ENCODE measurements at places on chromosomes 6 and 20. TPM values are rescaled to one million over a fixed set of nuclear protein-coding genes. Genes with fewer than 3 reads are reported as not detected.

- H3K4me1 ChIP-seq = no peaks in the 10 kb centered on the region
- DNase-seq = no peak
- H3K36me3 ChIP-seq = no peaks in the 10 kb centered on the region
- no peak overlapping the region for H3K4me3 ChIP-seq
- no peaks in the 10 kb centered on the region for H3K27me3 ChIP-seq
These were observed 28.3 kb downstream of the RNASET2 start for GRCh38 chr6:166927935-166928643.

DNA sequence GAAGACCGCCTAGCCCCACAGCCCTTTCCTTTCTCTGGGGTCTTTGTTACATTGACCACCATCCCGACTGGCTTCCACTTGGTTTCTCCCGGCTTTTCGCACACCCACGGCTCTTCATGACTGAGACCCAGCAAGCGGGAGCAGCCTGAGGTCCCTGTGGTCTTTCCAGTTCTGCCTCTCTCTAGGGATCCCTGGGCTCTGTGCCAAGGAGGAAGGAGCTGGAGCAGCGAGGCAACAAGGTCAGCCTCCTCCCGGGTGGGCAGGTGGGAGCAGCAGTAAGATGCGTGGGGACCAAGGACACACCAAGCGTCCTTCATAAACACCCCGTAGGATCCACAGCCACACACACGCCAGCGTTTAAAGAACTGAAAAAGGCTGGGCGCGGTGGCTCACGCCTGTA lies 29.6 kb upstream of the MRGBP start:
- H3K36me3 ChIP-seq = no peaks in the 10 kb centered on the region
- H3K4me3 ChIP-seq = no peak overlapping the region
- no peaks in the 10 kb centered on the region for H3K4me1 ChIP-seq
- no peak overlapping the region for H3K27ac ChIP-seq
- no peak for DNase-seq

GRCh38 chr6:104187616-104188015 lies 672.1 kb downstream of the HACE1 start:
- no peak overlapping the region for H3K4me3 ChIP-seq
- H3K27me3 ChIP-seq = no peaks in the 10 kb centered on the region
- no peaks in the 10 kb centered on the region for H3K4me1 ChIP-seq
- no peak overlapping the region for H3K27ac ChIP-seq
- H3K36me3 ChIP-seq = no peaks in the 10 kb centered on the region

GRCh38 chr6:134873500-134874388 lies 76.2 kb downstream of the ALDH8A1 start:
- no peak overlapping the region for H3K27ac ChIP-seq
- no peak overlapping the region for H3K4me3 ChIP-seq
- no peaks in the 10 kb centered on the region for H3K4me1 ChIP-seq
- no peak for DNase-seq
- H3K36me3 ChIP-seq = no peaks in the 10 kb centered on the region

DNA sequence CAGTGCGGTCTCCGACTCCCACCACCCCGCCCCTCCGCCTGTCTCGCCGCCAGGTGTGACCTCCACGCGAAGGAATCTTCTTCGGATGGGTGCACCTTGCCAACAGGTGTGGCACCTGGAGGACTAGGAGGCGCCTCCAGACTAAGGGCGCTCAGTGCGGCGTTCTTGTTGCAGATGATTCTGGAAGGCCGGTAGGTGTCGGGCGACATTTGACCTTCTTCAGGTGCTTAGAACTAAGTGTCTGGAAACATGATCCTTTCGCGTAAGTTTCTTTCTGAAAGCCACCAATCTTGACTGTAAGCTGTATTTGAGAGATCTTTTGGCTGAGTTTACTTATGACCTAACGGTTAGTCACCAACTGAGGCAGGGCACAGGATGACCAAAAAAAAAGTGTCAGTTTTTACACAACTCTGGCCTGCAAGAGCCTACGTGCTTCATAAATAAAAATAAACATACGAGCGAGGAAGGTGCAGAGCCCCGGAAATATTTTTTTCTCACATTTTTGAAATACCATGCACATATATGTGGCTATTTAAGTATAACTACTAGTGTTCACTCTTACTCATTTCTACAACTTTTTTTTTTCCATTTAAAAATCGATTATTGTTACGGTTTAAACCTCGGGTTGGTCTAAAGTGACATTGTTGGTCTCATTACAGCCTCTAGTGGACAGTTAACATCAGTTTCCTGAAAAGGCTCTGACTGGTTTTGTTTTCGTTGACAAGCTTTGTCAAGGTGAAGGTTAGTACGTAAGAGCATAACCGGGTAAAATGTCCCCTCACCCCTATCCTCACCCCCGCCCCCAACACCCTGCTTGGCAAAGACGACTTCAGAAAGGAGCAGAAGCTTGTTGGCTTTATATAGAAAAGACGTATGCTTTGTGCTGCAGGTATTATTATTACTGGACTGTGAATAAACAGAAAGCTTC lies 1.6 kb upstream of the ATXN1 start:
- peak; percentile 56 for DNase-seq
- peaks cover 52% of the 10 kb centered on the region for H3K4me1 ChIP-seq
- H3K27me3 ChIP-seq = no peaks in the 10 kb centered on the region
- peak overlapping the region; percentile 86 for H3K4me3 ChIP-seq
- H3K27ac ChIP-seq = peak overlapping the region; percentile 77

DNA sequence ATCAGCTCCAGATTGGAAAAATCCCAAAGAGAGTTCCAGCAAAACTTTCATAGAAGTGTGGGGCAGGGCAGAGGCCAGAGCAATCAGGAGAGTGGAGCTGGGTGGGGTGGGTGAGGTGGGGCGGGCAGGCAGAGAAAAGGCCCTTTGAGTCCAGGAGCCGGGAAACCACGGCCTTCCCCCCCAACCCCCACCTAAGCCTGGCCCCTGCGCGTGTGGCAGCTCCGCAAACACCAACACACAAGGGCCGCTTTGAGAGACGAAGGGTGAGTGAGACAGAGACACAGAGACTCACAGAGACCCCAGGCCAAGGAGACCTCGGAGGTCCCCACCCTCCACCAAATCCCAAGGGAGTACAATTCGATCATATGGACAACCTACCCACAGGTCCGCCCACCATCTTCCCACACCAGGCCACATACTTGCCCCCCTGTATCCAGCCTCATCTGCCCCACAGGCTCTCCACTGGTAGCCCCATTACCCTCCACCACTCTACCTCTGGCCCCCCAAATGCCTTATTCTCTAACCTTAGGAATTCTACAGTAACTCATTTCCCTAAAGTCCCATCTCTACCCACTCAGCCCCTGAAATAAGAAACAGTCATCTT lies 1.7 kb downstream of the COL11A2 start:
- H3K36me3 ChIP-seq = peaks cover 17% of the 10 kb centered on the region
- H3K27me3 ChIP-seq = peaks cover 17% of the 10 kb centered on the region
- no peak overlapping the region for H3K4me3 ChIP-seq
- H3K4me1 ChIP-seq = no peaks in the 10 kb centered on the region

GRCh38 chr6:157867155-157867559 lies 44.1 kb downstream of the SNX9 start:
- no peaks in the 10 kb centered on the region for H3K27me3 ChIP-seq
- DNase-seq = peak; percentile 31
- H3K4me3 ChIP-seq = no peak overlapping the region
- H3K36me3 ChIP-seq = peaks cover 10% of the 10 kb centered on the region

GRCh38 chr20:44632103-44632752 lies 19.3 kb downstream of the ADA start:
- no peak for DNase-seq
- H3K27me3 ChIP-seq = no peaks in the 10 kb centered on the region
- no peak overlapping the region for H3K4me3 ChIP-seq
- no peak overlapping the region for H3K27ac ChIP-seq

- no peaks in the 10 kb centered on the region for H3K36me3 ChIP-seq
- H3K27me3 ChIP-seq = peaks cover 12% of the 10 kb centered on the region
- peak; percentile 5 for DNase-seq
- H3K4me1 ChIP-seq = no peaks in the 10 kb centered on the region
- no peak overlapping the region for H3K4me3 ChIP-seq
These were observed 19.9 kb upstream of the MYT1 start for GRCh38 chr20:64144144-64144912.

- no peak overlapping the region for H3K27ac ChIP-seq
- H3K36me3 ChIP-seq = peaks cover 3% of the 10 kb centered on the region
- H3K27me3 ChIP-seq = no peaks in the 10 kb centered on the region
- H3K4me1 ChIP-seq = peaks cover 31% of the 10 kb centered on the region
These were observed 1.1 kb downstream of the SPAG4 start for GRCh38 chr20:35616465-35617396.

GRCh38 chr6:39225946-39226437 lies 3.3 kb downstream of the KCNK5 start:
- DNase-seq = no peak
- no peak overlapping the region for H3K27ac ChIP-seq
- peaks cover 13% of the 10 kb centered on the region for H3K27me3 ChIP-seq
- 0 out of 2 replicates have a peak, but pooled peaks cover 5% of the 10 kb centered on the region for H3K4me1 ChIP-seq
- H3K36me3 ChIP-seq = no peaks in the 10 kb centered on the region

DNA sequence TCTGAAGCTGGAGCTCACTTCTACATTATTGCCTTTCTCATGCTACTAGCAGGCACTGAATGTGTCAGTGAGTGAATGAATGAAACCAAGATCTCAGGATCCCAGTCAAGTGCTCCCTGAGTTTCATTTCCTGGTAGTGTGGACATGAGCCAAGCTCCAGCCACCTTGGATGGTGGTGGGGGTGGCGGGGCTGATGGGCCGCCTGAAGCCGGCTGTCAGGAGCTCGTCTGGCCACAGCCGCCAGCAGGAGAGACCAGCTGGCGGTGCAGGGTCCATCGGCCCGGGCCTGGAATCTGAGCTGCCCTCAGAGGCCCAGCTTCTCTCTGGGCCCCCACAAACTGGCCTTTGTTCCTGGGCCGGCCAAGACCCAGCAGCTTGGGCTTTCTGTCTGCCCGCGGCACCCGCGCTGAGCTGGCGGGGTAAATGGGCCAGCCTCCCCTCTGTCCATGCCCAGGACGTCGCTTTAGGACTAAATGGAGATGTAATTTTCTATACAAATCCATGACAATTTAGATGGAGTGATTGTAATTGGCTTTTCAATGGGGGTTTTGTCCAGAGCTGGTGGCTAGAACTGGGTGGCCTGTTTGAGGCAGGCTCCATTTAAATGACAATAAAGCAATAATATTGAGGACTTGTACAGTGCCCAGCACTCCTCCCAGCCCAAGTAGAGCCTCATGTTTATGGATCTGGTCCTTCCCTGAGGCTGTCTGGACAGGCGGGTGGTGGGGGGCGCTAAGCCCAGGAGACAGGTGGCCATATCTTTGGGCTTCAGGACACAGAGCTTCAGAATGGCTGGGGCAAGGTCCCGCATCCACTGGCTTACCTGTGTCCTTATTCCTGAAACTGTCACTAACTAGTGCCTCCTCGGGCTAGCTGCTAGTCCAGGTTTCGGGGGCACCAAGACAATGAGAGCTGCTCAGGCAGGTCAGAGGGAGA lies 43.5 kb downstream of the NOL4L start:
- no peaks in the 10 kb centered on the region for H3K36me3 ChIP-seq
- H3K27me3 ChIP-seq = no peaks in the 10 kb centered on the region
- peaks cover 5% of the 10 kb centered on the region for H3K4me1 ChIP-seq
- H3K4me3 ChIP-seq = no peak overlapping the region
- H3K27ac ChIP-seq = no peak overlapping the region

- peak overlapping the region; percentile 23 for H3K4me3 ChIP-seq
- H3K27ac ChIP-seq = peak overlapping the region; percentile 48
- DNase-seq = peak; percentile 96
- H3K4me1 ChIP-seq = peaks cover 27% of the 10 kb centered on the region
- H3K27me3 ChIP-seq = no peaks in the 10 kb centered on the region
These were observed 43.4 kb upstream of the CDYL start for GRCh38 chr6:4732691-4733315.

GRCh38 chr6:7390226-7390878 lies 744 bp downstream of the RIOK1 start:
- DNase-seq = no peak

DNA sequence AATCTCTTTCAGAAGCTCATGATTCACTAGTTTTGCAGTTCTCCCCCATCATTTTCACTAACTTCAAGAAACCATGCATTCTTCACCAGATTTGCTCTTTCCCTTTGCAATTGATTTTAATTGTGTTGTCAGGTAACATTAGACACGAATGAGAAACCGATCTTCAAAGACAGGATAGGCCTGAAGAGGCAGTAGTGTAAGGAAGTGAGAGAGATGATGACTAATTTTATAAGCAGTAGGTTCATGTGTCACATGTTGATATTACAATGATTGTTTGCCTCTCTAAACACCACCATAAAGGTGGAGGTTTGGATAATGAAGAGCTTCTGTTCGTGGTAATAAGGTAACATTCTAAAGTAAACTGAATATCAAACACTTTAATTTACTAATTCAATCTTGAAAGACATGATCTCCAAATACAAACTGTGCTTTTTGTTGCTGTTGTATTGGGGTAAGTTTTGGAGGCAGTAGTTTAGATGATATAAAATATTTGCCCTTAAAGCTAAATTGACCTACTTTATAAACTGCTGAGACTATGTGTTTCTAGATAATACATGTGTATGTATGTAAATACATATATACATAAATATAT lies 207.2 kb downstream of the PHACTR1 start:
- H3K27me3 ChIP-seq = peaks cover 3% of the 10 kb centered on the region
- H3K4me1 ChIP-seq = no peaks in the 10 kb centered on the region
- H3K36me3 ChIP-seq = no peaks in the 10 kb centered on the region
- H3K4me3 ChIP-seq = no peak overlapping the region
- DNase-seq = no peak

CDKN1A gene
- 125 TPM for total RNA-seq

IRF4 gene
- 0.76 TPM for total RNA-seq

SCUBE3 gene
- 4.7 TPM for total RNA-seq

SIRPD gene
- not detected for total RNA-seq

TGM3 gene
- total RNA-seq = 5.3 TPM

GHRH gene
- not detected for total RNA-seq

RBPJL gene
- not detected for total RNA-seq
